ENCODE measurements at places on chromosomes 7 and 10.

DNA sequence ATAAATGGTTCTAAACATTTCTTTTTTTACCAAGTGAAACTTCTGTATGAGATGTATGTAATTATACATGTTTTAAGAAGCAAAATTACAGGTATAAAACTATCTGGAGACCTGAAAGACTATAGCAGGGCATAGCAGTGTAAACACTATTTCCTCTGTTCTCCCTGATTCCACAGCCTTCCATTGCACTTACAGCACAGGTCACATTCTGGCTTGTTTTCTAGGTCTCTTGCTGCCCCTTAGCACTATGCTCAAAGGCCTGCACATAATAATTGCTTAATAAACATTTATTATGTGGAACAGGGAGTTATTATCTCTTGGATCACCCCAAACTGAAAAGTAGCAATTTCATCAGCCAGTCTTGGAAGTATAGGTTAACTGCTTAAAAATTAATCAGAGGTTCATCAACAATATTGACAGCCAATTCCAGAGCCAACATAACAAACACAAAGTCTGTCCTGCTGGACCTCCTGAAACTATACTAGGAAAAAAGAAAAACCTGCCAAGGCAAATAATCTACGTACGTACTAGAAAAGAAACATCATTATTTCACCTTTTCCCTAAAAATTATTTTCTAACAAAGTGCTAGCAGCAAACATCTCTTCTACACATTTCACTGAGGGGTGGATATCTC, 43.2 kb downstream of the PANK1 start:
- no peak for DNase-seq

GRCh38 chr7:128299109-128299607, 44.5 kb downstream of the RBM28 start:
- DNase-seq = no peak

GRCh38 chr7:128831178-128831993, 1.2 kb downstream of the FLNC start:
- no peak for DNase-seq

DNA sequence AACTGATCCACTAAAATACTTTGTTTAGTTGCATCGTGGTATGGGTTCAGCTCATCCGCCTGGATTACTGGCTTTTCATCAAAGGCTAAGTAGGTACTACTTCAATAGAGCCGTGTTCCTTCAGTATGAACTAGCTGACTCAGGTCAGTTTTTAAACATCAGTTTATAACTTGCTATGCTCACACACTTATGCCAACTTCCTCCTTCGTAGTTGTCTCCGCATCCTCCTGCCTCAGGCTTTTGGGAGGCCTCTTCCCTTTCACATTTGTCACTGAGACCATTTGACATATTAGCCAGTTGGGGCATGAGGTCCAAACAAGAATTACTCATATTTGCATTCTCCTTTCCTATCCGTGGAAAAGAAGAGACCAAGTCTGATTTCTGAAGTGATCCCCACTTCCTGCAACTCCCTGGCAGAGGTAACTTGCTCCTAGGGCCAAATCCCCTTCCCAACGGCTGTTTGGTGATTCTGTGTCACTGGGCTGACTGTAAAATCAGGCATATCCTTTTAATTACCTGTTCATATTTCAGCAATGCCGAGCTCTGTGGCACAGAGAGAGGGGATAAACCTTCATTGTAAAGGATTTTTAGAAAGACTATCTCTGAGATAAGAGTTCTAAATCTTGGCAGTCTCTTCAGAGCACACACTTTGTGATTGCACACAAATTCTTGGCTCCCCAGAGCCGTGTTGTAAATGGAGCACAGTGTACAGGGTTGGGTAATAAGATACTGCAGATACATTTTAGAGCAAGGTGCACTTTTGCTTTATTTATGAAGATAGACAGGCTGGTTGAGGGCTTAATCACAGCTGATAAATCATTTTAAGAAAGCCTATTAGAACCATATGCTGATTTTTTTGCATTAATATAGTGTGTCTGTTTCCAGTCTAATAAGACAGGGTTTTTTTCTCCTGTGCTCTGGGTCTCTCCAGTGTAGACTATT, 108.0 kb downstream of the CREB5 start:
- no peak for DNase-seq

DNA sequence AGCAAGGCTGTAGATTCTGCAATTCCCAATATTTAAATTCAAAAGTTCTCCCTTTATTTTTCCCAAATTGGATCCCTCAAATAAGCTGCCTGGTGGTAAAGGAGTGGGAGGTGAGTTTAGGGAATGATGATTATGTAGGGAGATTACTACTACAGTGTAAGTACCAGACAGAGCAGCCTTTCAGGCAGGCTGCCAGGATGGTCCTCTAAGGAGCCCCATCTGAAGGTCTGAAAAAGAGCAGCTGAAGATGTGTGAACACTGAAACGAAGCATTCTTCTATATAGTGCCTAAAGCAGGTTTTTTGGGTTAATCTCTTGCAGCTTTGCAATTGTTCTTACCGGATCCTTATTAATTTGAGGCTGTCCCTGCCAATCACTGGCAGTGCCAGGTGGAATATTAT, 84.7 kb downstream of the CREB5 start:
- no peak for DNase-seq
